ENCODE measurements at places on chromosomes 1 and 21. TPM values are rescaled to one million over a fixed set of nuclear protein-coding genes. Genes with fewer than 3 reads are reported as not detected.

DNA sequence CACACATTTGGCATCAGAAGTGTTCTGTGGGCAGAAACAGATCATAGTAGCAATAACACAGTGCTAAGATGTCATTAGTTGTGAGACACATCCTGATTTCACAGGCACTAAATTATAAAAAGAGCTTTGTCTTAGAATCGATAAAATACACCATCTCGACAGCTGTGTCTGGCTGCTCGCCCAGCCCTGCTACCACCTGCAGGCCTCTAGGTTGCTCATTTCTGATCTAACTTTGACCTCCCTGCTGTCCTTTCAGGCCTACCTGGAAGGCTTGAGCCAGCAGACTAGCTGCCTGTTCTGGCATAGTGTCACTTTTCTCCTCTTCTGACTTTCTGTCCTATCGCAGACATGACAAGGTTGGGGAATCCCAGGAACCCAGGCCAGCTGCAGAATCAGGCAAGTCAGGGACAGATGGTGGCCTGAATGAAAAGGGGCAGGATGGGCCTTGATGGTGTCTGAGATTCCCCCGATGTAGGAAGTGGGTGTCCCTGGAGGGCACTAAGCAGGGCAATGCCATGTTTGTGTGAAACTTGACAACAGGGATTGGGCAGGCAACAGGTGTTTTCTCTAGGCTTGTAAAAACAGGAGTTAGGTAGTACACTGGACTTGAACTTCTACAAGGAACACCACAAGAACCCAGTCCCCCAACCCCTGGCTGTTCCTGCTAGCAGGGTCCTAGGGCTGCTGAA lies 66.6 kb upstream of the RHOU start:
- DNase-seq: no peak

- DNase-seq: no peak
Observed at GRCh38 chr1:89863165-89863830, 42.5 kb downstream of the LRRC8D start.

GRCh38 chr21:36260030-36260787 lies 59.8 kb upstream of the MORC3 start:
- DNase-seq: peak; percentile 79

DNA sequence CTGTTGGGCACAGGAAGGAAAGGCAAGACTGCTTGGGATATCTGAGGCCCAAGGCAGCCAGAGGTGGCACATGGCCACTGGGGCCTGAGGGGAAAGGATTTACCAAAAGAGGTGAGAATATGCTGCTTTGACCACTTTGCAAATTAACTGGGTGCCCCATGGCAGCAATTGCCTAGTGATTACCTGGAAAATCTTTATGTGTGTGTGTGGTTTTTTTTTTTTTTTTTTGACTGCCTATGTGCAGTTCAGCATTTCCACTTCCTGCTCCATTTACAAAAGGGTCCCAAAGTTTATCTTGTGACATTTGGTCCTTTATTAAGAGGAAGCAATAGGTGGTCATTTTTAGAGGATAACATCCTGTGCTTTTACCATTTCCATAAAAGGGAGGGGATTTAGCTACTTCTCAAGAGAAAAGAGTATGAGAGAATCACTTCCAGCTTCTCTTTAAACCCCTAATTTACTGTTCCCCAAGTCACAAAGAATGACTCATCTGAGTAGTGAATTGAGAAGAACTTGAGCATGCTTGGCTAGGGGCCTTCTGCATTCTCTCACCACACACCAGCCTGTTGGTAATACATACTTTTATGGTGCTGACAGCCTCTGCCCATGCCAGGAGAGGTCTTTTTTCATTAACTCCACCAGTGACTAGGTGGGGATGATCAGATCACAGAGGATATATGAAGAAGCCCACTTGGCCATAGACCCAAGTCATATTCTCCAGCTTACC lies 52.1 kb downstream of the SYDE2 start:
- DNase-seq: no peak

- DNase-seq: no peak
Observed at GRCh38 chr1:155840386-155840785, 16.6 kb downstream of the GON4L start.

DNA sequence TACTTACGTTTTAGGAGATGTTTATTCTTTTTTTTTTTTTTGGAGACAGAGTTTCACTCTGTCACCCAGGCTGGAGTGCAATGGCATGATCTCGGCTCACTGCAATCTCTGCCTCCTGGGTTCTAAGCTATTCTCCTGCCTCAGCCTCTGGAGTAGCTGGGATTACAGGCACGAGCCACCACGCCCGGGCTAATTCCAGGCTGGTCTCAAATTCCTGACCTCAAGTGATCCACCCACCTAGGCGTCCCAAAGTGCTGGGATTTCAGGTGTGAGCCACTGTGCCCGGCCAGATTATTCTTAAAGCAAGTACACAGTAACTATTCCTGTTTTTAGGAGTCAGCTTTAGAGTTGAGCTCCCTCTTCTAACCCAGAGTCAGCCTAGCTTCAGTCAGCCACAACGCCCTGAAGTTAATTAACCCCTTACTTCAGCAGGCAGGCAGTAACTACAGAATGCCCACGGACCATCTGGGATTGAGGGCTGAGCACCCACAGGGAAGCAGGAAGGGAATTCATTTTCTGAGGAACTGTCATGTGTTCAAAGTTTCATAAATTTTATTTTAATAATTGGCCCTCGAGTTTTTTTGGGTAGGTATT lies 5.3 kb upstream of the ID3 start:
- DNase-seq: no peak

GRCh38 chr1:111958851-111959250 lies 30.6 kb downstream of the KCND3 start:
- no peak for DNase-seq

DNA sequence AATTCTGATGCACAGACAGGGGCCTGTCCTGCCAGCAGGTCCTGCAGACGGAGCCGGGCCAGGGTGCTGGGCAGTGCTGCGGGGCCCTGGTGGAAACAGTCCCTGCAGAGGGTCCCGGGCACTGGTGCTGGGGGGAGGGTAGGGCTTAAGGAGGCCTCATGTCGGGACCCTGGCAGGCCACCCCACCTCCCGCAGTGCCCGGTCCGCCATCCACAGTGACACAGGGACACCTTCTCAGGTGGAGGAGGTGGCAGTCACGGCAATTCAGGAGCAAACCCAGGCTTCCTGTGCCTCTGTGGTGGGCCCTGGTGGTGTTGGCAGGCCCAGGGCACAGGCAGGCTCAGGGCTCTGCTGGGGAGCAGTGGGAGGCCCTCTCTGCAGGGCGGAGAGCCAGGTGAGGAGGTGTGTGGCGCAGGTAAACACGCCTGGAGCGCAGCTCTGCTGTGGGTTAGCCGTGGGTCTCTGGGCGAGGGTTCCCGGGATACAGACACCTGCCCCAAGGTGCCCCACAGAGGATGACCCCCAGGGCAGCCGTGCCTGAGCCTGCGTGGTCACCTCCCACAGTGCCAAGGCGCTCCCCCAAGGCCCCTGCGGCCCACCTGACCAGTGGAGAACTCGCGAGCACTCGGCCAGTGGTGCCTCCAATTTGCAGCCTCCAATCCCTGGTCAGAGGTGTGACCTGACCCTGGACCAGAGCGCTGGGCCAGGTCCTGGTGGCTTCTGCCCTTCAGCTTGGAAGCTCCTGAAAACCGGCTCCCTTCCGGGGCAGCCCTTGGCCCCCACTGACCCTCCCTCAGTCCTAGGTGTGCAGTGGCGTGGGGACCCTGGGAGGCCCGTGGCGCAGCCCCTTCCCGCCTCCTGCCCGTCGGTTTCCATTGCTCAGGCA lies 19.2 kb downstream of the COL18A1 start:
- no peak for DNase-seq

- no peak for DNase-seq
Observed at GRCh38 chr1:145891143-145891542, 5.5 kb upstream of the ANKRD35 start.

GJA9 gene
- polyA plus RNA-seq: 0.58 TPM

AVPR1B gene
- 1.6 TPM for polyA plus RNA-seq

TNFAIP8L2 gene
- polyA plus RNA-seq: 1.2 TPM

MATN1 gene
- polyA plus RNA-seq: 0.17 TPM

GJA5 gene
- 21.8 TPM for polyA plus RNA-seq

TSSK3 gene
- 2.1 TPM for polyA plus RNA-seq

CRNN gene
- not detected for polyA plus RNA-seq

All from renal pelvis (tissue), 12 donors.